ENCODE measurements at places on chromosomes 5 and 9. TPM values are rescaled to one million over a fixed set of nuclear protein-coding genes. Genes with fewer than 3 reads are reported as not detected.

PRXL2C gene
- total RNA-seq = 19.7 TPM

LCN9 gene
- not detected for total RNA-seq

PCDHGA3 gene
- total RNA-seq = 1.7 TPM

SETD9 gene
- total RNA-seq = 7.2 TPM

ARL14EPL gene
- total RNA-seq = not detected

LCN15 gene
- not detected for total RNA-seq

WDR31 gene
- 1.8 TPM for total RNA-seq

PCDHB4 gene
- 0.33 TPM for total RNA-seq

SPACA9 gene
- 6.6 TPM for total RNA-seq

APBA1 gene
- 17.9 TPM for total RNA-seq

TOMM5 gene
- 136 TPM for total RNA-seq

PAXX gene
- 29.1 TPM for total RNA-seq

DNA sequence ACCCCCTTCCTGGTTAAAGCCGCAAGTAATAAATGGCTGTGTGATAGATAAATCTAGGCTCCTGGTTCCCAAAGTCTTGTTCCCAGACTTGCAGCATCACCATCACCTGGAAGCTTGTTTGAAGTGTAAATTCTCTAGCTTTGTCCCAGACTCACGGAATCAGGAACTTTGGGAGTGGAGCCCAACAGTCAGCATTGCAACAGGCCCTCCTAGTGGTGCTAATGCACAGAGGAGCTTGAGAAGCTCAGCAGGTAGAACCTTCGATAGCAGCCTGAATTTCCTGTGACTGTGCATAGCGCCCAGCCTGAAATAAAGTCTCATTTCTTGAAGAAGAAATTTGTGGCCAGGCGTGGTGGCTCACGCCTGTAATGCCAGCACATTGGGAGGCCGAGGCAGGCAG is 30.3 kb upstream of the MELK start:
- no peak for DNase-seq

DNA sequence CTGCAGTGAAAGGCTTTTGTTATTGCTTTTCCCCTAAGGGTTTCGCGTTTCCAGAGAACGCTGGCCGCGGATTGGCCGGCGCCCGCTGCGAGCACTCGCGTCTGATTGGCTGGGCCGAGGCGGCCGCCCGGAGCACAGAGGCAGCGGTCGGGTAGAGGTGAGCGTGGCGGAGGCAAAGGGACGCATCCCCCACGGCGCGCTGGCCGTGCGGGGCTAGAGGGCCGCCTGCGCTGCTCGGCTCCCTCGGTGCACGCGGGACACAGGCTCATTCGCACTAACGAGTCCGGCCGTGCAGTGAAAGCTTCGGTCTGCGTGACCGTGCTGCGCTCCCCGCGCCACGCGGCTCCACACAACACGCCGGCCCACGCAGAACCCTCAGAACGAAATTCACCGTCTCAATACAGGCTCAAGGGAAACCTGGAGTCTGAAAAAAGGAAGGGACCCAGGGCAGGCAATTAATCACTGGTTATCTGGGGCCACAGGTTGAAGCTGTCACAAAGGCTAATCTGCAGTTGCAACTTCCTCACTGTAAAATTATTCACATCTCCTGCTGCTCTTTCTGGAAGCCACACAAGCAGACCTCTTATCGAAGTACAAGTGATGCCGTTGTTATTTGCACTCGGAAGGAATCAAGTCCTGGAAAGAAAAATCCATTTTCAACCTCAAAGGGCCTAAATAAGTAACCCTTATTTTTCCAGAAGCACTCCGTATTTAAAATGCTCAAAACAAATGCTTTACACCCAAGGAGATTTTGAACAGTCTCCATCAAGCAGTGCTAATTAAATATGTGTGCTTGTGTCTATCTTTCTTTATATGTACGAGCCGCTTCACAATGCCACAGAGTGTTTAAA is 94.6 kb downstream of the ZNF608 start:
- DNase-seq = no peak

DNA sequence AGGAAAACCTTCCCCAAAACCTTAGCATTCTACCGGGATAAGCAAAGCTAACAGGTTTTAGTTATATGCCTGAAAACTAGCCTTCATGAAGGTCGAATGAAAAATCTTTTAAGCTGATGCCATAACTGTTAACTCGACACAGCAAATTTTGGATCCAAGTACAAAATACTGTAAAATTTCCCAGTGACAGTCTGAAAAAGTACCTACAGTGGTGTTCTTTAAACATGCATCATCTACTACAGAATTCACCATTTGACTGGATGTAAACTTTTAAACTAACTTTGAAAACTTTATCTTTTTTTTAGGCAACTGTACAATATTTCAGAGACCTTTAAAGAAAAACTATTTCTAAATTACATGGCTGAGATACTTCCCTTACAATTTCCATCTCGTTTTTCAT is 791 bp downstream of the RAPGEF6 start:
- no peak for DNase-seq

- DNase-seq = no peak
Measured at GRCh38 chr9:83932851-83933250, 11.6 kb upstream of the KIF27 start.

DNA sequence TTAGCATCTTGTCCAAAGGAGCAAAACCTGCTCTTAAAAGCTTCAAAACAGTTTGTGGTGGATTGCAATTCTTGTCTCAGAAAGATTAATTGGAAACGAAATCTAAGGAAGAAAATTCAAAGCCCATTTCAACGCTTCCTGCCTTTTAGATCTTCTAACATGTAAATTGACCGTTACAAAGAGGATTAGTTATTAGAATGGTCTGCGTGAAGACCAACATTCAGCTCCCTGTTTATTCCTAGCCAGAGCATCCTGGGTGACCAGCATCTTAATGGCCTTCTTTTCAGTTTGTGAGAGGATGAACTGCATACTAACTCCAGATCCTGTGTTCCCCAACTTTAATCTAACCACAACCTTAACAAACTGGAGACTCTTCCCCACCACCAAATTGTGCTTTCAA is 109.9 kb upstream of the SLC1A3 start:
- no peak for DNase-seq

DNA sequence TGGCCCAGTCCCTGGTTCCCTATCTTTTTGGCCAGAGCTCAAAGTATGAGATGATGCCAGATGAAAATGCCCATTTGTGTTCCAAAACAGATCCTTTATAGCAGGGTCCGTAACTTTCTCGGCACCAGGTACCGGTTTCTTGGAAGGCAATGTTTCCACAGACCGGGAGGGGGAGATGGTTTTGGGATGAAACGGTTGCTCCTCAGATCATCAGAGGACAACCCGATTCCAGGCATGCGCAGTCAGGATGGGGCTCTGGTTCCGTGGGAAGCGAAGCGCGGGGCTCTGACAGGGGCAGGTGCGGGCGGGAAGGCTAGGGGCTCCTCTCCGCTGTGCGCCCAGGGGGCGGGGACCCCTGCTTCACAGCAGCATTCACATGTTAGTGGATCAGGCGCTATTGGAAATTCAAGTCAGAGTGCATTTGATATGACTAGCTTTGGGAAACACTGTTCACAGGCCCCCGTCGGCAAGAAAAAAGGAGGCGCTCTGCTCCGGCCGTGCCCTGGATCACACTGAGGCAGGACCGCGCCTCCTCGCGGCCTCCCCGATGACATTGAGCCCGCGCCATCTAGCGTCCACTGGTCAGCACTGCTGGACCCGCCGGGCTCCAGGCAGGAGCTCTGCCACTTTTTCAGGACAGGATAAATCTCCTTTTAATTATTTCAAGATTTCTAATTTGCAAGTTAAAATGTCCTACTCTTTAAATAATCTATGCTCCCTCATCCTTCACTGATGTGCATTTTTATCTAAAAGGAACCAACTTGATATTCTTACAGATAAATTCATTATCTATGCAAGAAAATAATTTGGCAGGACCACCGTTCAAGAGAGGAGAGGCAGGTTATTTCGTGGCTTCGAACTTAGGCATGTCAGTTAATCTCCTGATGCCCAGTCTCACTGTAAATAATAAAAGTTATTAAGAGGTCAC is 190.0 kb downstream of the FANCC start:
- DNase-seq = peak; percentile 66

- DNase-seq = no peak
Measured at GRCh38 chr5:148796936-148797335, 29.5 kb upstream of the ADRB2 start.

GRCh38 chr5:83488821-83489220 is 17.3 kb downstream of the VCAN start:
- DNase-seq = no peak

DNA sequence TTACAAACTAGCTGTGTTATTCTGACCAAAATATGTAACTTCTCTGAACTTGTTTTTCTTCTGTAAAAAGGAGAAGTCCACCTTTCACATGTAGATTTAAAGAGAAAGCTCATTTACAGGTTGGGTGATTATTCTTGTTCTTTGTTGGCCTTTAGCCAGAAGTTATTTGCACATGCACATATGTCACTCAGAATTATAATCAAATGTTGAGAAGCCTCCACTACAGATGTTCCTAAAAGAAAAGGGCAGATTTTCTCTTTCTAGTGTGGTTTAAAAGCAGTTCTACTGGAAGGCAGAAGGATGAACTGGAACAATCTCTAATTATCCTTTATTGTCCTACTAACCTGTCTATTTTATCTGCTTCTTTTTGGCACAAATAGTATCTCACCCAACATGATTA is 209.8 kb upstream of the ELAVL2 start:
- DNase-seq = no peak

DNA sequence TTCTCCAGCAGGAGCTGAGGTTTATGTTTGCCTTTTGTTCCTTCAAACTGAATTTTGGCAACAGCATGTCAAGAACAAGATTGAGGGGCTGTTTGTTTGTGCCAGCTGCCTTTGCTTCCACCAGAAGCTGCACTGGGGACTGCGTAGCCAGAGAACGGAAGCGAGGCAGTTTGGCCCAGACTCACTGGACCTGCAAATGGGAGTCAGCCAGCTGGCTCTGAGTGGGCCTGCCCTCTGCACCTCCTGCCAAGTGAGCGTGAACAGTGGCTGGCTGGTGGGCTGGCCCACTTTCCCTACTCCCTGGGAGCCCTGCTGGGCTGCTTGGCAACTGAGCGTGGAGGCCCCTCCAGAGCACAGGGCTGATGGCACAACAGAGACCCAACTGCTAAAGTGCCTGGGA is 111.6 kb downstream of the GALNT10 start:
- DNase-seq = no peak

- no peak for DNase-seq
Measured at GRCh38 chr9:108776920-108777639, 78.7 kb downstream of the ACTL7B start.

- no peak for DNase-seq
Measured at GRCh38 chr9:128053560-128053959, 13.6 kb downstream of the NAIF1 start.

DNA sequence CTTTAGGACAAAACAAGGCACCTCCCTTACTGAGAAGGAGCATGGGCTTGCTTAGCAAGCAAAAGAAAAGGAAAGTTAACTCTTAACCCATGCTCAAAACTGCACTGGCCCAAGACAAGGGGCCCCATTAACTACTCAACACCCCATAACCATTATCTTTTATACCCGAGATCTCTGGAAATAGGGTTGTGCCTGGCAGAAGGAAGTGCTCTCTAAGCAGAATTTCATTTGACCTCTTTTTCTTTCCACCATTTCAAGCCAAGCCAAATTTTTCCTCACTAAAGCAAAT is 167.2 kb downstream of the RASEF start:
- no peak for DNase-seq

DNA sequence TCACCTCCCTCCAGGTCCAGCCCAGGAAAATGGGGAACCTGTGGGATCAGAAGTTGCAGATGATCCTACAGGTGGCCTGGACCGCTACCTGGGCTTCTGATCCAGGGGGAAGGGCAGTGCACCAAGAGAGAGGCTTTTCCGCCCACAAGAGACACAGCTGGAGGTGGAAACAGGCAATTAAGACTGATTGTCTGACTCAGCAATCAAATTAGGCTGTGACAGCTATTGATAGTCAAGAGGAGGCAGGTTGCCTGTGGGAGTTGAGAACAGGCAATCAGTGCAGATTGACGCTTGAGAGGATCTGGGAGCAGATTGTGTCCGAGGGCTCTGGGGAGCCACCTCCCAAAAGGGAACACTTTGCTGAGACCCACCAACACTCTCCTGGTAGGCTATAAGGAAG is 71.1 kb upstream of the SLC44A1 start:
- DNase-seq = no peak

GRCh38 chr5:75951158-75951557 is 132.0 kb upstream of the SV2C start:
- DNase-seq = no peak

DNA sequence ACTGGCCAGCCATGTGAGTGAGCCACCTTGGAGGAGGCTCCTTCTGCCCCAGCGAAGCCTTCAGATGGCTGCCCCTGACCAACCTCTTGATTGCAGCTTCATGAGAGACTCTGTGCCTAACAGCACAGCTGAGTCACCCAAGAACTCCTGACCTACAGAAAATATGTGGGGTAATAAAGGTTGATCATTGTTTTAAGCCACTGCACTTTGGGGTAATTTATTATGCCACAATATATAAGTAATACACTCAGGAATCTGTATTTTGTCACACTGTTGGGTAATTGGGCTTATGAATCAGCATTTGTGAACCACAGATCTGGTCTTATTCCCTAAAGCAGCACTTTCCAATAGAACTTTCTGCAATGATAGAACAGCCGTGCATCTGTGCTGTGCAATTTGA is 24.4 kb upstream of the VDAC1 start:
- DNase-seq = peak; percentile 95

DNA sequence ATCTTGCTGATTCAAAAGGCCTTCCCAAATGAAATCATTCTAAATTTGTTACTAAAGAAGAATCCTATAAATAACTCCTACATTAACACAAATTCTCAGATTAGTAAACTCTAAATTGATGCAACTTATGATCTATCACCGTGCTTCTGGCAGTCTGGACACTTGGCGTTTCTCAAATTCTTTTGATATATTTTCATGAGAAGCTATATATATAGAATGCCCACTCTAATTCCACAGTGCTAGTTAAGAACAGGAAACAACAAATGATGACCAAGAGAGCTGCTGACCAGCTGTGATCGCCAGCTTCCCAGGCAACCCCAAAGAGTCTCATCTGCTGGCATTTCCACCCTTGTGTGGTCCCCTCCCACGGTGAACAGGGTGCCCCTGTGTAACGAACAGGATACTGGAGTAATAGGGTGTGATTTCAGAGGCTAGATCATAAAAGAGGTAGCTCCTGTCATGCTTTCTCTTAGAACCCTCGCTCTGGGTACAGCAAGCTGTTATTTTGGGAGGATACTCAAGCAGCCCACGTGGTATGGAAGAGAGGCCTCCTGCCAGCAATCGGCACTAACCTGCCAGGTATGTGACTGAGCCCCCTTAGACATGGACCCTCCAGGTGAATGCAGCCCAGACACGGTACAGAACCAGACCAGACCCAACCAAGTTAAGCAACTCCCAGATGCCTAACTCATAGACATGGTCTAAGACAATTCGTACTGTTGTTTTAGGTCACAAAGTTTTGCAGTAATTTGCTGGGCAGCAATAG is 64.7 kb downstream of the CDC14B start:
- peak; percentile 53 for DNase-seq

DNA sequence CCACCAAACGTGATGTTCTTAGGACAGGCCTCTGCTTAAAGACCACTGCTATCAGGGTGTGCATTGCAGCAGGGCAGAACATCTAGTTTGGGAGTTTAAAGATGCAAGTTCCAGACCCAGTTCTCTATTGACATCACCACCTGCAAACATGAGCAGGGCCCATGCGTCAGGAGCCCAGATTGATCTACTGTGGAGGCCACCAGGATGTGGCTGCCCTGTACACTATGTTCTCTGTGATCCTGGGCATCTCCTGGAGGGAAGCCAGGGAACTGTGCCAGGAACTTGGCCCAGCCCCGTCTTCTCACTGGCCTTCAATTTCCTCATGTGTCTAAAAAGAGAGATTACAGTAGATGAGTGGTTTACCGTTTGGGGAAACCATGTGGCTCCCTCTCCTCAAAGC is 87.1 kb downstream of the PDE6A start:
- no peak for DNase-seq
